ENCODE measurements at places on chromosomes 5 and 9. TPM values are rescaled to one million over a fixed set of nuclear protein-coding genes. Genes with fewer than 3 reads are reported as not detected.

ADAM19 gene
- 22.1 TPM for total RNA-seq

NREP gene
- total RNA-seq, result 51.2 TPM

DNA sequence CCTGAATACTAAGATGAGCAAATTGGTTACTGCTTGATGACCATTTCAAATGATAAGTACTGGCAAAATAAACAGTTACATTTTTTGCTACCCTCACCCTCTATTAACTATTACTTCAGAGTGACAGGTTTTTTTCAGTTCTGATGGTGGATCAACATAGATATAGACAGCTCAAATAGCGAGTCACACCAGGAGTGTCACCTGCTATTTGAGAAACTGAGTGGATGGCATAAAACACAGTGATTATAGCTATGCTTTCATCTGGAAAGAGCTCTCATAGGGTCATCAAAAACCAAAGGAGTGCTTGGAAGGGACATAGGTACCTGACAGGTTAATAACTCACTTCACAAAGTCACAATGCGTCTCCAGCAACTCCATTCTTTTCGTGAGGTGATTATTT lies 244.5 kb upstream of the C9orf72 start:
- DNase-seq, result no peak

DNA sequence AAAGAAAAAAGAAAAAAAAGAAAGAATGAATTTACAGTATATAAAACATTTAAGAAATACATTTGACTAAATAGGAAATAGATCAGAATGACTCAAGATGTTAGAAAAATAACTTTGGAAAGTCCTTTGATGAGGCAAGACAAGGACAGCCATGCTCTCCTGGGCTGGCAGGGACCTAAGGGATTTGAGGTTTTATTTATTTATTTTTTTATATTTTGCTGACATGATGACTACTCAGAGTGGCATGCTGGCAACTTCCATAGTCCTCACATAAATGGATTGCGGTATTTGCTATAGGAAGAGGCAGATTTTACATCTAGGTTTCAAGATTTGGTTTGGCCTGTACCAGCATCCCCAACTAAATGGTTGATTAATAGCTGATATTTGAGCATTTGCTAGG lies 17.7 kb downstream of the SLC28A3 start:
- no peak for DNase-seq

DNA sequence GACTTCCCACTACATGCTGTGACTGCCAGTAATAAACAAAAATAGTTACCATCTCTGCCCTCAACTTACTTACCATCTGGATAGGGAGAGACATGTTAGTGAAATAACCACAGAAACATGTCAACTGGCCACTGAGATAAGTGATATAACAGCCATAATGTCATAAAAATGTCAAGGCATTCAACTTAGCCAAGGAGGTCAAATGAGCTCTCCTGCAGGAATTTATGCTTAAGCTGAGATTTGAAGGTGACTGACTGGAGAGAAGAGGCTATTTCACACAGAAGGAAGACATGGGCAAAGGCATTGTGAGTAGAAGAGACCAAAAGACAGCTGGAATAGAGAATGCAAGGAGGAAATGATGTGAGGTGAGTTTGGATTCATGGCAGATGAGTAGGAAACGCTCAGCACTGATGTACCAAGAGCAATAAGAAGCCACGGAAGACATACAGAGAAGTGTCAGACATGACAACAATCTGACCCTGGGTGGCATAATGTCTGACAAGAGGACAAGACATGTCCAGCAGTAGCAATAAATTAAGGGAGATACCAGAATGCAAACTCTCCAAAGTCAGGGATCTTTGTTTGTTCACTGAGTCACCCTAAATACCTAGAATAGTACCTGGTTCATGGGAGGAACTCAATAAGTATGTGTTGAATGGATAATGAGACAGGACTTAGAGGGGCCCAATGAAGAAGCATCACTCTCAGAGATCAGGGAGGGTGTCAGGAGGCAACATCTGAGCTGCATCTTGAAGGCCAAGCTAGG lies 318.8 kb downstream of the ACTL7B start:
- no peak for DNase-seq

DNA sequence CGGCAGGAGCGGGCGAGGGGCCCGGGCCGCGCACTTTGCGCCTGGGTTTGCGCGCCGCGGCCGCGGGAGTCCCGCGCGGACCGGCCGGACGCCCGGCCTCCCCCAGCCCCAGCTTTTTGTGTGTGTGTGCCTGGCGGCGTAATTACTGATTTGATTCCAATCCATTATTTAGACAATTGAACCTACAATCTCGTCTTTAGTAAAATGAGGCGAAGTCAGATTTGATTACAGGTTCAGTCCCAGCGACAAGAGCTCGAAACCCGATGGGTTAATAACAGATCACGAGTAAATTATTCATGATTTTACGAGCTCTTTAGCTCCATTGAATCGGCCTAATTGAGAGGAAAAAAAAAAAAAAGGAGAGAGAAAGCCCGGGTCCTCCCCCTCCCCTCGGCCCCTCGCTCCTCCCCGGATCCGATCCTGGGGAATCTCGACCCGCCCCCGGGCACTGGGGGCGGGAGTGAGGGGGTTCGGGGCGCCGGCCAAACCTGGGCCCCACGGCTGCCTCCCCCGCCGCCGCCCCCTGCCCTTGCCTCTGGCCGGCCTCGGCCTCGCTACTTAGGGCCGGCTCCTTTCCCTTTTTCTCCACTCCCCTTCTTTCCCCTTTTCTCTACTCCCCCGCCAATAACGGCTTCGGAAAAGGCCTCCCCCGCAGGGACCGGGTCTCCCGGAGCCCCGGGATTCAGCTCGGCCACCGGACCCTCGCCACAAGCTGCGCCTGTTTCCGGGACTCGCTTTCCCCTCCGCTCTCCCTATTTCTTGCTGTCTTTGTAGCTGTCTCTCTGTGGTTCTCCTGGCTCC lies 6.6 kb downstream of the LHX2 start:
- no peak for DNase-seq

AMBP gene
- 1,366 TPM for total RNA-seq

- no peak for DNase-seq
These were observed 70.1 kb upstream of the NXNL2 start for GRCh38 chr9:88464851-88465250.

GRCh38 chr5:134119720-134120119 lies 5.2 kb downstream of the TCF7 start:
- no peak for DNase-seq

DNA sequence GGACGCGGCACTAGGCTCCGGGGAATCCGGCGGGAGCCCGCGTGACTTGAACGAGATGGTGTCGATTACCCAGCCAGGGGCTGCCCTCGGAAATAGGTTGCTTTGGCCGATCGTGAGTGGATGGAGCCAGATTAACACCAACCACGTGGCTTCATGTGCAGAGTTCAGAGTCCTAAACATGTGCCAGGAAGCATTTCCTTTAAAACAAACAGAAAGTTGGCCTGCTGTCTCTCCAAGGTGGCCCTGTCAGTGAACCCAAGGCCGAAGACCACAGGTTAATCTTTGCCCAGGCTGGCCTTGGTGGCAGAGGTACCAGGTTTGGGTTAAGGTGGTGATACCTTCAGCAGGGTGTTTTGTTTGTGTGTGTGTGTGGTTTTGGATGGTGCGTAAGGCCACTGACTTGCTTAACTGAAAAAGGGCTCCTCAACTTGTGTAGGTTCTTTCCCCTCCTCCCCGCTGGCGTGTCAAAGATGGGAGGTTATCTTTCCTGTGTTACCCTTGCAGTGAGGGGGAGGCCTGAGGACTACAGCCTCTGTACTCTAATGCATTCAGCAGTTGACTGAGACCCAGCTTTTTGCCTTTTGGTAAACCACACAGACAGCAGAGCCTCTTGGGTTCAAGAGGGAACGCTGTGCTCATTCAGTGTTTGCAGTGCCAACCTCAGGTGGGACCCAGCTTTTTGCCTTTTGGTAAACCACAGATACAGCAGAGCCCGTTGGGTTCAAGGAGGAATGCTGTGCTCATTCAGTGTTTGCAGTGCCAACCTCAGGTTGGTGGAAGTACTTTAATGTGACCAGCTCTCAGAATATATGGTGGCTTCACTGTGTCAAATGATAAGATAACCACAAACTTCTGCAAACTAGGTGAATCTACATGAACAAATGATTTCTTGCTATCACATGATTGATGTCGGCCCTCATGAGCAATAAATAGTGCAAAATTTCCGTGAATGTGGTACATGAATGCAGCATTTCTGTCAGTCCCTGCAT lies 1.4 kb downstream of the IQGAP2 start:
- peak; percentile 91 for DNase-seq
